ENCODE measurements at places on chromosomes 3 and 15.

- no peak for DNase-seq
These were observed 111.8 kb upstream of the DPH6 start for GRCh38 chr15:35657679-35658311.

GRCh38 chr3:65751123-65751700 is 287.5 kb downstream of the MAGI1 start:
- DNase-seq = no peak

DNA sequence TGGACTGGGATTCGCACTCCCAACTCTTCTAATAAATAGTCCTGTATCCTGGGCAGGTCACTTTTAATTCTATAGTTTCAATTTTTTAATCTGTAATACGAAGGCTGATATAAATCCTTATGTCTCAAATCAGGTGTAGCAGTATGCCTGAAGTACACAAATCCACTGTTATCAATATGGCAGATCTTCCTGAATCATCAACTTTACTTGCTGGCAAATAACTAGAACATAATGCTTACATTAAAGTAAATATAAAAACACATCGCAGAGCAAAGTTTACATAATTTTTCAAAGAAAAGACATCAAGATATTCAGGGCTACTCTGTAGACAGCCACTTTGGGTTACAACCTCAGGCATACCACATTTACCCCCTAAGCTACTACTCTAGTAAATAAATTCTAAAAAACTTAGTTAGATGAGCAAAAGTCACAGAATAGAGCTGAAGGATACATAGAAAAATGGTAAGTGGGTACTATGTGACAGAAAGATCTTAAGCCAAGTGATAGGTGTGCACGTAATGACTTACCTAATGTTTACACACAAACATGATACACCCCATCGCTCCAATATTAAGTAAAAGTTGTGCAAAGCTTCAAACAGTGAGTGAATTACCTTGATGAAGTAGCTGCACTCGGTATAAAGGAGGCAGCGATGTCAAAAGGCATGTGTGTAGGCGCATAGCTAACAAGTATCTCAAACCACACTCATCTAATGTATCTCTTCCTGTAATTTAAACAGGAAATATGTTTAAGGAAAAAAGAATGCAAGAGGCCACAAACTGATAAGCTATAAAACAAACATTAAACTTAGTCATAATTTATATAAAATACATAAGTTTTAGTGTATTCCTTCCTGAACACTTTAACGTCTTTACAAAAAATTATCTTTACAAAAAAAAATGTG is 127.9 kb downstream of the DMXL2 start:
- no peak for DNase-seq

GRCh38 chr3:142022381-142022780 is 127.0 kb downstream of the TFDP2 start:
- no peak for DNase-seq

- DNase-seq = no peak
These were observed 14.4 kb downstream of the KY start for GRCh38 chr3:134636406-134636805.

- no peak for DNase-seq
These were observed 119.2 kb upstream of the THBS1 start for GRCh38 chr15:39461536-39462130.

GRCh38 chr3:99774467-99774866 is 43.2 kb upstream of the CMSS1 start:
- DNase-seq = no peak

- DNase-seq = no peak
These were observed 186.5 kb downstream of the TUSC7 start for GRCh38 chr3:116896116-116896515.

DNA sequence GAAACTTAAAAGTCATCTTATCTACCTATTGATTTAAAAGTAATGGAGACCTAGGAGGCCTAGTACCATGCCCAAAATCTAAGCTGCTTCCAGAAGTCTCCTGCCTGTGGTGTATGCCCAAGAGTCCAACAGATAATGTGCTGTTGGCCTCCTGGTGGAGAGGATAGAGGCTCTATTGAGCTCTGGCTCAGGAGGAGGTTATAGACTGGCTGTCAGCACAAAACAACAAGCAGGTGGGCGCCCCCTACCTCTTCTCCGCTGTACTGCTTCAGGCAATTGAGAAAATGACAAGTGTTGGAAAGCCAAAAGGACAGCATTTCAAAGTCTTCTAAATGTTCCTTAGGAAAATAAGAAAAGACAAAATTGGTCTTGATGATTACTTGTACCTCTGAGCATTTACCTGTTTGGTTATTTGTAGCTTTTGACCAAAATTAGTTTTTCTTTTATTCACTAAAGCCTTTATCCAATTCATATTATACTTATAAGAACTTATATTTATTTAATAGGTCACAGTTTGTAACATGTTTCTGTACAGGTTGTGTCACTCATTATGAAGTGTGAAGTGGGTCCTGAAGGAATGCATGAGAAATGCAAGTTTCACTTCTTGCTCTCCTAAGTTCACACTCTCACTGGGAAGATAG is 17.2 kb upstream of the GNB5 start:
- DNase-seq = peak; percentile 25

GRCh38 chr3:24526640-24527212 is 32.1 kb upstream of the THRB start:
- DNase-seq = no peak

DNA sequence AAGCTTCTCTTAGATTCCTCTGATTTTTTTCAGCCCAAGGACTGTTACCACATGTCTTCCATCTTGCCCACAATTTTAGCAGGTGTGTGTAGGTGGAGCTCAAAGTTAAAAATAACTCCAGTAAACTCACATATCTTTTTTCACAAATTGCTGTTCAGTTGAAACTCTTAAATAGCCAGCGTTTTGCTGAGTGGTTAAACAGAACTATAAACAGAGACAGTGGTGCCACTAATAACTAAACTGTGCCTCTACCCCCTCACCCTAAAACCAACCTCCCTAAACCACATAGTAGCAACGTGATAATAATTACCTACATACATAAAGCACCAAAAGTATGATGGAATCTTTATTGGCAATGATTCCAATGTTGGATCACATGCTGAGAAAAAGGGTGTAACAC is 525.1 kb downstream of the PDCD6IP start:
- DNase-seq = no peak

DNA sequence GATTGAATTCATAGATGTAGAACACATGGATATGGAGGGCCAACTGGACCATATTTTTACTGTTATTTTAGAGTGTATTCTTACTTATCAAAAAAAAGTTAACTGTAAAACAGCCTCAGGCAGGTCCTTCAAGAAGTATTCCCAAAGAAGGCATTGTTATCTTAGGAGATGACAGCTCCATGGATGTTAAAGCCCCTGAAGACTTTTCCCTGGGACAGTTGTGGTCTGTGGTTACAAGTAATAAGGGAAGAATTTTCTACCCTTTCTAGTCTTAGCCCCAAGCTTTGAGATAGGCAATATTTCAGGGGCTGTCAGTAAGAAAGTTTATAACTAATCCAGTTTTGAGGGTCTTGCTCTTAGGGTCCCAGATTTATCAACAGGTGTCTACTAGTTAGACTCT is 62.5 kb downstream of the LRRC49 start:
- no peak for DNase-seq

DNA sequence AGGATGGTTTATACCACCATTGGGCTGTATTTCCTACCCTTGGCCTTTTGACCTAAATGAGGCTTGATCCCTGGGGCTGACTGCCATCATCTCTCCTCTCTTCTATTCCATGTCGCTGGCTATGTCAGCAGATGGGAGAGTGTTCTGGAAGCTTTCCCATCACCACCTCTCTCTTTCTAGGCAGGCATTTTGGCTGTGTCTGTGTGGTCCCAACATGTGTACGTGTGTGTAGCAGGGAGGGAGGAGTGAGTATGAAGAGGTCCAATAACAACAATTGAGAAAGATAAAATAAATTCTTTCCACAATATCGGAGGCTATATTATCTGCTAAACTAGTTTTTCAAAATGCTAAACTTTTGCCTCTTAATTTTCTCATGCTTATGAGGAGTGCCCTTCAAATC is 34.1 kb downstream of the CGNL1 start:
- no peak for DNase-seq

- no peak for DNase-seq
These were observed 53.3 kb downstream of the KY start for GRCh38 chr3:134597390-134597970.

- DNase-seq = peak; percentile 57
These were observed 526.0 kb downstream of the FOXP1 start for GRCh38 chr3:71057526-71057894.

- DNase-seq = no peak
These were observed 4.7 kb downstream of the CDAN1 start for GRCh38 chr15:42732095-42732827.

Data from LoVo (cell line).